ENCODE measurements at places on chromosomes 4 and X.
A peak's percentile ranks its signal among the peaks of the same experiment; 100 is the strongest.

DNA sequence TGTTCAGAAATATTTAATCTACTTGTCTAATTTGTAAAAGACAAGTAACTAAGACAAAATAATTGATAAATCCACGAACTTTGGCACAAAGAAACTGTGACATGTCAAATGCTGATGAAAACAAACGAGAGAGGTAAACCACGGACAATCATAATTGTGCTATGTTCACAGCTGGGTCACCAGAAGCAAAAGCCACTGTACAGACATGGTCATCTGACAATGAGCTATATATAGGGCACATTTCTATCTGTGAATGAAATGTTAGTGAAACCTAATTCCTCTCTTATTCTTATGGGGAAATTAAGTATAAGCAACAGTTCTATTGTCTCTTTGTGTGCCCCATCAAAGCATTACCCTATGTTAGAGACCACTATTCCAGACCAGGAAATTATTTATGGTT lies 444.0 kb upstream of the TRAM1L1 start:
- DNase-seq = no peak

DNA sequence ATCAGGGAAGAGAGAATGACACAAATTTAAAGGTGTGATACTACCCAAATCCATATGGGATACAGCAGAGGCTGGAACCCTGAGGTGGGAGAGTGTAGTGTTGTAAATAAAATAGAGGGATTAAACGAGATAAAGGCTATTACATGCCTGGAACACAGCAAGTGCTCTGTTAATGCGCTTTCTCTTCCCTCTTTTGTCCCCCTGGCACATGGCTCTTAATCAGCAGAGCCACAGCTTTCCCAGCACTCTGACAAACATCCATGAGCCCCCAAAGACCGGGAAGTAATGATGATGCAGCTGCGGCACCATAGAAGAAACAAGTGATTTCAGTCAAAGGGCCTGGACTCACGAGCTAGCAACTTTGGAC lies 85.9 kb downstream of the RASL11B start:
- no peak for DNase-seq

DNA sequence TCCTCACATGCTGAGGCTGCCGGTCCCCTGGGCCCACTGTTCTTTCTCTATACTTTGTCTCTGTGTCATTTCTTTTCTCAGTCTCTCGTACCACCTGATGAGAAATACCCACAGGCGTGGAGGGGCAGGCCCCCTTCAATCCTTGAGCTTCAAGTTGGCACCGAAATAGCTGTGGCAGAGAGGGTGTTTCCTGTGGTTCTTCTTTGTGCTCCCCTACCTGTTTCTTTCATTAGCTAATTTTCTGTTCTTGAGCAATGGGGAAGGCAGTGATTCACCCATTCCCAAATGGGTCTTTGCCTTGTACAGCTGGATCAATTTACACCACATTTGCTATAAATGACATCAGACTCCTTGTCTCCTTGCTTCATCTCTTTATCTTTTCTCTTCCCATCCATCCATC lies 2.1 kb upstream of the CYSLTR1 start:
- DNase-seq = no peak

GRCh38 chr4:108965016-108965415 lies 202.2 kb upstream of the ETNPPL start:
- DNase-seq = peak; percentile 28

DNA sequence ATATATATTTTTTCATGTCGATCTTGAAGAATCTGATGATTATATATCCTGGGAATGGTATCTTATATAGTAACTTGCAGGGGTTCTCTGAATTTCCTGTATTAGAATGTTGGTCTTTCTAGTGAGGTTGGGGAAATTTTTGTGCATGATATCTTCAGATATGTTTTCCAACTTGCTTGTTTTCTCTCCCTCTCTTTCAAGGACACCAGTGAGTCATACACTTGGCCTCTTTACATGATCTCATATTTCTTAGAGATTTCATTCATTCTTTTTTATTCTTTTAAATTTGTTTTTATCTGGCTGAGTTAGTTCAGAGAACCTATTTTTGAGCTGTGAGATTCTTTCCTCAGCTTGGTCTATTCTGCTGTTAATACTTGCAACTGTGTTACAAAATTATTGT lies 27.2 kb upstream of the C4orf17 start:
- DNase-seq = no peak

DNA sequence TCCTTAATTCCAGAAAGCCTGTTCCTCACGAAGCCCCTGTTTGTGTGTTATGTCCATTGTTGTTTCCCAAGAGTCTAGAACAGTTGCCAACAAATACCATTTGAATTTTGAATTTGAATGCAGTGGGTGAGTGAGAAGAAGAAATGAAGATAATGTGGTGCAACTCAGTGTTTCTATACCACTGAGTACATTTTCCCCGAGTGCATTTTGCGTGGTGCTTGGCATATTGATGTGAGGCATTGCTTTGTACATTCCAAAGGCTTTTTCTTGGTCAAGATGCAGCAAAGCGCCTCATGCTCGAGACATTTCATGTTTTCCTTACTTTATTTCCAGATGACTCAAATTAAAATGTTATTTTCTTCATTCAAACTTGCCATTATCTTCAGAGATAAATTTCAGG lies 253.1 kb upstream of the RPS6KA3 start:
- no peak for DNase-seq

DNA sequence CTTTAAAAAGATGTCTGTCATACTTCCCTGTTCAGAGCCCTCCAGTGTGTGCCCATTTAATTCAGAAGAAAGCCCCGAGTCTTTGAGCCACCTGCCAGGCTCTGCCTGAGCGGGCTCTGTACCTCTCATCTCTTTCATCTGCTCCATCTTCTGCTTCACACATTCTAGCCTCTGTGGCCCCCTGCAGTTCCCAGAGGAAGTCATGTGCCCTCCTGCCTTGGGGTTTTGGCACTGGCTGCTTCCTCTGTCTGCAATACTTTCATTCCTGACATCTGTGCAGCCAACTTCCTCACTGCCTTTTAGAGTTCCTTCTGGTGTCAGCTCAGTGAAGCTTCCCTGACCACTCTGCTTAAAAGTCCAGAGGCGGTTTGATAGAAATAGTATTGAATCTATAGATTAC lies 6.2 kb upstream of the STK32B start:
- no peak for DNase-seq

DNA sequence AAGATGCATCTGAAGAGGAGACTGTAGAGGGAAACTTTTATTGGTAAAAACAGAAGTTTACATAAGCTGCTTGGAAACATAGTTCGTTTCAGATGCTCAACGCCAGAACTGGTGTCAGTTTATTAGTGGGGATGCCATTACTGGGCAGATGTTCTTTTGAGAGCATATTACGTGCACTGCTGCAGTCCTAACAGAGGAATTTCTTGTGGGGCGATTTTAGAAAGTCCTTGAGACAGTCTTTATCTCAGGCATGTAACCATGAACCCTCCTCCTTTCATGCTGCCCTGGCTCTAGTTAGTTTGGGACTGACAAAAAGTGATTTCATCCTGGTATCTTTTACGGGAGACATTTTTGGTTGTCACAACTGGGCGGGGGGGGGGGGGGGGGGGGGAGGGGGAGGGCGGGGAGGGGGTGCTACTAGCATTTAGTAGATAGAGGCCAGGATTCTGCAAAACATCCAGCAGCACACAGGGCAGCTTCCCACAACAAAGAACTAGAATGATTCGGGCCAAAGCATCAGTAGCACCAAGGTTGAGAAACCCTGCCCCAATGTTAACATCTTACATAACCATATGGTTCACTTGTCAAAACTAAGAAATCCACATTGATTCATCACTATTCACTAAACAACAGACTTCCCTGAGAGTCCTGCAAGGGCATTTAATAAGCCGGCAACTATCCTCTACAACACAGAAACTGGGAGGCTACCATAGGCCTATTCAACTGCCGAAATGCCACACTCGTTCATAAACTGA lies 118.6 kb upstream of the FTHL17 start:
- DNase-seq = no peak

GRCh38 chr4:26208237-26208994 lies 112.4 kb upstream of the RBPJ start:
- DNase-seq = no peak

DNA sequence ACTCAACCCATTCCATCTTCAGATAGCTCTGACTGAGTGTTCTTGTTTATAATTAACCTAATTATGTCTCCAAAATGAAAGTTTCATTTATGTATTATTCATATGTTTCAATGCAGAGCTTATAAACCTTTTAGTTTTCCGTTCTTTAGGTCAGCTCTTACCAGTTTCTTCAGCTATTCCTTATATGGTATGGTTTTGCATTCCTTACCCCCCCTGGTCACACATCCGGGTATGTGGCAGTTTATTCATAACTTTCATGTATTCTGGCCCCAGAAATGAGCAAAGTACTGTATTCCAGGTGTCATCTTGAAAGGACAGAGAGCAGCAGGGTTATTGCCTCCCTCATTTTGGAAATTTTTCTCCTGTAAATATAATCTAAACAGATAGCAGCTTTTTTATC lies 16.8 kb upstream of the IGSF1 start:
- no peak for DNase-seq
